ENCODE measurements at places on chromosomes 5 and 9.

- no peak for DNase-seq
These were observed 47.8 kb upstream of the KLF9 start for GRCh38 chr9:70462300-70462699.

DNA sequence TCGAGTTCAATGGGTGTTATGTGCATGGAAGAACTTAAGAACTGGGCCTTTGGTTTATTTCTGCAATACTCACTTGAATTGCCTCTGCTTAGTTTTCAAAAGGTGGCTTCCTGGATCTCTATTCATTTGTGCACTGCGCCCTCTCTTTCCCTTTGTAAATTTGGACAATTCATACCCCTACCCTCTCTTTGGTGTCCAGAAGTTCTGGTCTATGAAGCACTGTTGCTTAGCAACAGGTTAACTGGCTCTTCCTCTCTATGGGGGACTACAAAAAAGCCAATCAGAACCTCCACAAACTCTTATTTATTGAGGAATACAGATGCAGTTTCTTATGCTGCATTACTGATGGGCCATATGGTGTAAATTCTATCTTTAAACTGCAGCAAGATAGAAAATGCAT is 13.5 kb upstream of the FAM120A start:
- DNase-seq, result no peak

GRCh38 chr5:14726066-14726838 is 61.7 kb downstream of the OTULIN start:
- no peak for DNase-seq

DNA sequence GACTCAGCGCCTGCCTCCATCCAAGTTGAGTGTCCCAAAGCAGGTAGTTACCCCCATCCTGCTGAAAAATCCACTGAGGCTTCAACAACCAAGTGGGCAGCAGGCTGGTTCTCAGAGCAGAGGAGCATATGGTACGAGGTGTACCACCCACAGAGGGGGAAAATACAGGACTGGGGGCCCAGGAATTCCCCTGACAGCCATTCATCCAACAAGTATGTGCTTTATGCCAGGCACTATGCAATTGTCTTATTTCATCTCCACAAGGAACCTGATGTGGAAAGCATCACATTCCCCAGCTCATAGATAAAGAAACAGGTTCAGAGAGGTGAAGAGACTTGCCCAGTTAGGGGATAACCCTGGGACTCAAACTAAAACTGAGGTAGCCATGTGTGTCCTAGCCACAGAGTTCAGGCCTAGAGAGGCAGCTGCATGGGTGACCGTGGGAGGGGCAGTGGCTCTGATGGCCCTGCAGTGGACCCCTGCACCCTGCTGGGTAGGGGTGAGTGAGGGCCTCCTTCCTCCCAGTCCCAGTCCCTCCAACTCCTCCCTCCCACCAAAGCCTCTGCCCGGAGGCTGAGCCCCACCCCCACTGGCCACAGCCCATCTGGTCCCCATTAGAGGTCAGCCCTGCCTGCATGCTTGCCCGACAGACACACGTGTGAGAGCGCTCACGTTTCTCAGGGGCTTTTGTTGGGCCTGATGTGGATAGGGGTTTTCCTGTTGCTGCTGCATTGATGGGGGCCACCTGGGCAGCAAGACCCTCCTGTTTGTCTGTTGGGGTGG is 11.5 kb downstream of the PDLIM4 start:
- DNase-seq, result no peak

GRCh38 chr9:111099199-111100008 is 61.1 kb upstream of the LPAR1 start:
- DNase-seq, result no peak

DNA sequence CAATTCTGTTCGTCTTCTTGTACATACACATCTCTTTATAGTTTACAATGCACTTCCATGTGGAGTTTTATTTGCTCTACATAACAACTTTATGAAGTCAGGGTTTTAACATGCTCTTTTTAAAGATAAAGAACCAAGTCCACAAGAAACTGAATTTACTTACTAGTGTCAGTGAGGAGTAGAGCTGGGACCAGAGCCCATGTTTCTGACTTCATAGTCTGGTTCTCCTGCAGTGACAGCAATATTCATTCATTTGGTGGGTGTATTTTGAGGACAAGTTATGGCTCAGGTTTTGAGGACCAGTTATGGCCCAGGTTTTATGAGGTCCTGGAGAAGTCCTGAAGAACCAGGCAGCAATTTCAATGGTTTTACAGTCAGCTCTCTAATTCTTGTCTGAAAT is 481.9 kb upstream of the TNC start:
- DNase-seq, result no peak

DNA sequence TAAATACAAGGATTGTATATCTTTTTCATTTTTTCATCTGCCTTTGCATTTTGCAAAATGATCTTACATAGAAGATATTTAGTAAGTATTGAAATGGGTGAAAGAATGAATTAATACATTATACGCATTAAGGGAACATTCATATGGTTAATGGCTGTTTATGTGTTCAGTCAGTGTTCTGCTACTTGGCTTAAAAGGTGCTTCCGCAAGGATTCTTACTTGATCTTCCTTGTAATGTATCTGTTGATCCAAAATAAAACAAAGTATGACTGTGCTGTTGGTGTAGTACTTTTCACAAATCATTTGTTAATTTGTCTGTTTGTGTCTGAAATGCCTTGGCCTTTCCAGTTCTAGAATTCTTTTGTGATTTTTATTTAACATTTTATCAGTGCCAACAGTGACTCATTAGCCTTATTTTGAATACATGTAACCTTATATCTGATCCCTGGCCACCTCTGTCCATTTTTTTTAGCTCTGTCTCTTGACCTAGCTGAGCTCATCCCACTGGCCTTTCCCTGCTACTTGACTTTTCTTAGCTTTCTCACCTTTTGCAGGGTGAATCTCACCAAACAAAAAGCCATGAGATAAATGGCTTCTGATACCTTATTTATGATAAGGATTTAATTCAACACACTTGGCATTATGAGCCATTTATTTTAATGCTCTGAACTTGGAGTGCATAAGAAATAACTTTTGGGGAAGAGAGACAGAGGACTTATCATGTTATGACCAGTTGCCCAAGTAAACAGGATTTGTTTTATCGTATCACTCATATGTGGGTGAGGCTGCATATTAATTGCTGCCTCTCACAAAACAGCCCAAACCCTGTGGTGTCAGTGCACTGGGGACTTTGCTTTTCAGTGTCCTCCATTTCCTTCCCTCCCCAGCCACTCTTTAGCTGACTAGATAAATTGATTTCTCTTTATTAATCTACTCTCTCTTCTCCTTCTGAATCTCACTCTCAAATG is 340.3 kb downstream of the KDM4C start:
- DNase-seq, result no peak

- DNase-seq, result no peak
These were observed 41.4 kb downstream of the PAM start for GRCh38 chr5:102796498-102796897.

DNA sequence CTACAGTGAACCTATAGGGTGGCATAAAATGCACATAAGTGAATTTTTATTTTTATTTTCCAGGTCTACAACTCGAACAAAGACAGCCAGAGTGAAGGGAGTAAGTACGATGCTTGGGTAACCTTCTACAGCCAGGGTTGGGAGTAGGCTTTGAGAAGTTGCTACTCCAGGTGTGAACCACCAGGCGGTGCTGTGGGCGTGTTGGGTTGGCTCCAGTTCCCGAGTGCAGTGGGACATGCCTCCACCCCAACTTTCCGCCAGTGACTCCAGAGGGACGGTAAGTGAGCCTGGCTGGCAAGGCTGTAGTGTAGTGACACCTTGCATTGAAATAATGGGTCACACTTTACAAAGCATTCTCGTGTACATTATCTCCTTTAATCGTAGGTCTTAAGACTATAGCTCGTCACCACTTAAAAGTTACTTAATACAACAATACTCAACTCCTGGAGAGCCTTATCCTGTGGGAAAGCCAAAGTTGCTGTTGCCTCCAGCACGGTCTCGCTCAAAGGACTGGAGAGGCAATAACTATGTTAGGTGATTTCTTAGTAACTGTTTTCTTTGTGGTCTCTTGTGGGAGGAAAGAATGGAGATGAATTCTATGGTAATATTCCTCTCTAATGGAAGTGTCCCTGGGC is 244.0 kb downstream of the ARHGAP26 start:
- no peak for DNase-seq

Data from activated T-cell treated with anti-CD3 and anti-CD28 coated beads for 24 hours (primary cell).